AG09319 (cell line): ENCODE measurements at places on chromosomes 3 and 15.

- DNase-seq = no peak
These were observed 975 bp downstream of the PCSK6 start for GRCh38 chr15:101488300-101489164.

DNA sequence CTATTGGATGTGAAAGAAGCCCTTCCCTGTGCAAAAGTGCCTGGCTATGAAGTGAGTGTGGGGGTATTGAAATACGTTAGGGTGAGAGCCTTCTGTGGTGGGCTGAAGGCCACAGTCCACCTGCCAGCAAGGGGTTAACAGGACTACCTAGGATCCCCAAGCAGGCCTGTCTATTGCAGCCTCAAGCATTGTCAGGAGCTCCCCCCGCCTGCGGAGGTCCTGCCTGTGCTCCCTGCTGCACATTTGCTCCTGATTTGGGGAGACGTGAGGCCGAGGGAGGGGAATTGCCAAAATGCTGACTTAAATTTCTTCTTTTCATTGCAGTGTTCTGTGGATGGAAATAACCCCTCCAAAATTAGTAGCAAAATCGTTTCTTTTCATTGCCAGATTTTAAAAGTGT, 56.2 kb downstream of the GABRG3 start:
- DNase-seq = no peak

GRCh38 chr15:80234883-80235282, 17.1 kb downstream of the CTXND1 start:
- DNase-seq = no peak

DNA sequence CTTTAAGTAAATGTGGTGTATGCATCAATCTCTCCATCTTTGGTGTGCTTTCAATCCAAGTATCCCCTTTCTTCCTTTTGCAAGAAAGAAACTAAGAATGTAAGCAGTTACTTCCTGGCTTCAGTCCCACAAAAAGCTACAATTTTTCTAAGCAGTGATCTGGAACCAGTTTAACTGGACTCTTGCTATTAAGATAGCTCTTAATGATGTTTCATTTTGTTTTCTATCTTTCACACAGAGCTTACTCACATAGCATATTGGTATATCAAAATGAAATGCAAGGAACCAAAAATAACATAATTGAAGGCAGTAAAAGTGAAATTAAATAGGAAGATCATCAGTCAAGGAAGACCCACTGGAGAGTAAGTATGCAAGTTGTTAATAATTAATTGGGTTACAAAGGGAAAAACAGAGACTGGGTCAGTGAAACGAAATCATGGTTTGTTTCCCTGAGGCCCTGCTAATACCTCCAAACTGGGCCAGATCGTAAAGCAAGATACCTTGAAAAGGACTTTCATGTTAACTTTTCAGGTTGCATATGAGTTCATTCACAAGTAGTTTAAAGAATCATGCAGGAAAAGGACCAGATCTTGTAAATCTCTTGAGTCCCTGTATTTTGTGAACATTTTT, 41.9 kb downstream of the GPR160 start:
- peak; percentile 30 for DNase-seq

GRCh38 chr15:58489289-58490085, 57.7 kb downstream of the LIPC start:
- no peak for DNase-seq

- DNase-seq = no peak
These were observed 26.9 kb upstream of the MTMR14 start for GRCh38 chr3:9622438-9622837.

- DNase-seq = no peak
These were observed 93.8 kb downstream of the FRMD5 start for GRCh38 chr15:44101286-44101685.
